Activated T-cell treated with anti-CD3 and anti-CD28 coated beads, Interleukin-2, amount 50 U/mL, for 48 hours (primary cell): ENCODE measurements at places on chromosomes 3 and 15.
A peak's percentile ranks its signal among the peaks of the same experiment; 100 is the strongest.

GRCh38 chr3:55488398-55489055, 1.4 kb upstream of the WNT5A start:
- DNase-seq, result peak; percentile 29

GRCh38 chr15:90126596-90127435, 24.5 kb upstream of the IDH2 start:
- DNase-seq, result no peak

DNA sequence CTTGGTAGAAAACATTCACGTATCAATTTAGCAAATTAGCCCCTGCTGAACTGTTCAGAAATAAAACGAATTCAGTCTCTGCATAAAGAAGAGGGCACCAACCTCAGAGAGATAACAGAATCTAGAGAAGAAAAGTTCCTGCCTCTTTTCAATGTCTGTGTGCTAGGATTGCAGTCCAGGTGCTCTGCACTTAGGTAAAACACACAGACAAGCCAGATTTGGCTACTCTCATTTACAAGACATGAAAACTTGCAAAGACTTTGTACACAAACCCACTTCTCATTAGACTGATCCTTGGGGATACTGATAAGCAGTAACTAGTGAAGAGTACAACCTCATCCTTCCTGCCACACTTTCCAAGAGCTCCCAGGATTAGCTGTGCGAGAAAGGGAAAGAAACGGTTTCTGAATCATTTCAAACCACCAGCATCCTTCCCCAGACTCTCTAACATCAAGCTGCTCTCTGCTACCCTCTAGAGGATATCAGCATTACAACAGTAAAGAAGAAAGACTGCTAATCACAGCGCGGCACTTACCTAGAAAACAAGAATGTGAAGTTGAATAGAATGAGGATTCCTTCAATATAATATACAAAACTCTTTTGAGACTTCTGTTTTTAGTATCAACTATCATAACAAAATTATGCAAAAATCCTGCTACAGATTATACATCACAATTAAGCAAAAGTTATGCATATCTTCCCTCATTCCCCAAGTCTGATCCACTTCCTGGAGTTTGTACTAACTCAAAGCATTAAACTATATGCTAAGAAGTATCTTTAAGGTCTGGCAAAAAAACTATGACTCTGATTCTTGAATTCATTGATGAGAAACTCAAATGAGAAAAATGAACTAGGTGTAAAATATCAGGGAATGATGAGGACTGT, 306.4 kb downstream of the MAGI1 start:
- DNase-seq, result peak; percentile 14

DNA sequence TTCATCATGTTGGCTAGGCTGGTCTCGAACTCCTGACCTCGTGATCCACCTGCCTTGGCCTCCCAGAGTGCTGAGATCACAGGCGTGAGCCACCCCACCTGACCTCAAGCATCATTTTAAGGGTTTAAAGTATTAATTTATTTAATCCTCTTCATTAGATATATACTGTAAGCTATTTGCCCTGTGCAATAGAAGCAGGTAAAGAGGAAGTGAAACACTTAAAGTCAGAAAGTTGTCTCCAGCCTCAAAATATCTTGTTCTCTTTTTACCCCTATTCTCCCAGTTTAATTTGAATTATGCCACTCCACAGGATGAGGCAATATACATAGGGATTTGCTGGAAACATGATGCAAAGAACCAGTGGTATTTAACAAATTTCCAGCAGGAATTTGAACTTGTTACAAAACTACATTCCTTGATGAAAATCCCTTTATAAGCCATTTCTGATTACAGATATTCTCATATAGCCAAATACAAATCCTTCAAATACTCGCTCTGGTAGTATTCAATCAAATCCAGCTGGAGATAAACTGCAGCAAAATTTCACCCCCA, 2.0 kb downstream of the NDUFB5 start:
- no peak for DNase-seq

DNA sequence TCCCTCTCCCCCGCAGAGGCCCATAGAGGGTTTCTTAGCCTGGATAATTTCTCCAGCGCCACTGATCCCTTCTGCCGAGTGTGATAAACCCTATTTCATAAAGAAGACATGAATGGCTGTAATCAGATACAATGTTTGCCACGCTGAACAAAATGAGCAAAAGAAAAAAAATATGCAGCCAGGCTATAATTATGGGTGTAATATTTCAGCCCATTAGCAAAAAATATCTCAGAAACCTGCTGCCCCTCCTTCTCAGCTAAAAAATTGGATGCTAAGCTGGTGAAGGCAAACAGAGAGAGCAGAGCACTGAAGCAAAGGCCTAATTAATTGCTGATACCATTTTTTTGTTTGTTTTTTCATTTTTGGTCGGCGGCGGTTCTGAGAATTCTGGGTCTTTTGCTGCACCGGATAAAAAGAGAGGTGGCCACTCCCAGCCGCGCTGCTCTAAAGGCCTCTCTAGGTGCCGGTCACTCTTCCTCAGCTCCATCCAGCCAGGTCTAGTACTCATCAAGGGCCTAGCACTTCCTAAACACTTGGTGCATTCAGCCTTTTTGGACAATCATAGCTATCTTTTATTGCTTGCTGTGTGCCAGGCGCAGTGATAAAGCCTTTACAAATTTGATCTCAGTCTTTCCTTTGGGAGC, 128.7 kb upstream of the TLE3 start:
- no peak for DNase-seq
